ENCODE measurements at places on chromosomes 4 and X.

GRCh38 chr4:106629268-106629625 lies 260.7 kb upstream of the GIMD1 start:
- DNase-seq = no peak

DNA sequence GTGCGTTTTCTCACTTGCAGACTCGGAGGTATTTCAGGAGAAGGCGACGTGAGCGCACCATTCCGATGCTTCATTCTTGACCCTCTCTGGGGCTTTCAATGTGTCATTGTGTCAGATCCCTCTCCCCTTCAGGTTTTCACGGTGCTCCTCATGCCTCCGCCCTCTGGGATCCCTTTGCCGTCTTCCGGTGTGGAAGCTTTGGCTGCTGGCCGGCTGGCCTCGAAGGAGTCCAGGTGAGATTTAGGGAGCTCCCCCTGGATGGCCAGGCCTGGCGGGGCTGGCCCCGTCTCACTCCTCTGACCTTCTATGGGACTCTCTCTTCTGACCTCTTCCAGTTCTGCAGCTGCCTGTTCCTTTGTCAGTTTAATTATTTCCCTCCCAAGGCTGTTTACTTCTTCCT lies 12.9 kb downstream of the SOD3 start:
- no peak for DNase-seq

GRCh38 chrX:134741746-134742145 lies 83.5 kb upstream of the PLAC1 start:
- DNase-seq = no peak

DNA sequence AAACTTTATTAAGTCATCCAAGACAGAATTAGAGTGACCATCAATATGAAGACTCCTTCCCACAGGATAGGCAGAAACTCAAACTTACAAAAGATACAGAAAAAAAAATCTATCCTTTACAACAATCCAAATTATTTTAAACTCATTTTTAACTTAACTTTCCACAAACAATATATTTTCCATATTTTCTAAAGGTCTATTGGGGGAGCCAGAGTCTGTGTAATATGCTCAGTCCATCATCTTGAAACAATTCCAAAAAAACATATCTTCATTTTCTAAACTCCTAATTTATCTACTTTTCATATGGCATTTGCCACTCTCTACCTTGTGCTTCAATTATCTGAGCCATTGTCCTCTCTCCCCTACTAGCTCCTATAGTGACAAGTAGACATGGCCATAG lies 378.1 kb downstream of the PDGFC start:
- DNase-seq = no peak

DNA sequence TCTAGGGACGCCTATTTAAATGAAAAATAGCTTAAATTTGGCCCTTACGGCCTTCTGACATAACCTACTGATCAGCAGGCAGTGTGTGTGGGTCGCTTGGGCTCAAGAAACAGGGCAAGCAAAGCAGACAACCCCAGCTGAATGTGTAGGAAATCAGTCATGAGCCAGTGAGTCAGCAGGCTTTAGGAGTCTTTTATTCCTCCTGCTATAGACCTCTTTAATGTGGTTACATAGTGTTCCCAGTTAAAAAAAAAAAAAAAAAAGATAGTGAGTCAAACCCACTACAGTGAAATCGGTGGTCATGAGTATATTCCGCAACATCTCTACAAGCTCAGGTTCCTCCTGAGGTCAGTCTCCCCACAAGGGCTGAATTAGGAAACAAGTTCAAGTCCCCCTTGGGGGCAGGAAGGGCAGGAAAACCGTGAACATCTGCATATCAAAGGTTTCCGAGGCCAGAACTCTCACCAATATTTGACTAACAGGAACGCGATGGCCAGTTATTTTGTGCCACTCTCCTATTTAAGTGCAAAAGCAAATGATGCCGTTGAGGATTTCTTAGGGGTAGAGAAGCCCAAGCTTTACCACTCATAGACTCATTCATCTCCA lies 32.7 kb downstream of the ACSL1 start:
- DNase-seq = peak; percentile 7

DNA sequence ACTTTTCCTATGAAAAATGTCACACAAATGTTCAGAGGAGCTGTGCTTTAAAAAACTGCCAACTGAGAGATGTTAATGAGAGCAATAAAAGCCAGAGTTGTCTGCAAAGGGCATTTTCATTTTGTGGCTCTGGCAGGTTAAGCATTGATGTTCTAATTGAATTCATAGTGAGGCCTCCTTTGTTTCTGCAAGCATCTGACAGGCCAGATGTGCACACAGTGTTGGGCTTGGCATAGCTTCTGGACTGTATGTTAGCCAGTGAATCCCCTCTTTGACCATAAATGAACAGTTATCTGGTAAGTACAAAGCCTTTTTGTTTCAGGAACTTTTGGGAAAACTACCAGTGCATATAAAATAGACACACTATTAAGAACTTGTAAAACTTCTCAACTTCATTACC lies 81.9 kb downstream of the JADE3 start:
- DNase-seq = no peak

- DNase-seq = no peak
Observed at GRCh38 chr4:125833-126232, 1.5 kb downstream of the ZNF718 start.

GRCh38 chr4:168880811-168881595 lies 129.1 kb downstream of the CBR4 start:
- no peak for DNase-seq

GRCh38 chr4:10983268-10983667 lies 298.7 kb upstream of the CLNK start:
- DNase-seq = no peak

DNA sequence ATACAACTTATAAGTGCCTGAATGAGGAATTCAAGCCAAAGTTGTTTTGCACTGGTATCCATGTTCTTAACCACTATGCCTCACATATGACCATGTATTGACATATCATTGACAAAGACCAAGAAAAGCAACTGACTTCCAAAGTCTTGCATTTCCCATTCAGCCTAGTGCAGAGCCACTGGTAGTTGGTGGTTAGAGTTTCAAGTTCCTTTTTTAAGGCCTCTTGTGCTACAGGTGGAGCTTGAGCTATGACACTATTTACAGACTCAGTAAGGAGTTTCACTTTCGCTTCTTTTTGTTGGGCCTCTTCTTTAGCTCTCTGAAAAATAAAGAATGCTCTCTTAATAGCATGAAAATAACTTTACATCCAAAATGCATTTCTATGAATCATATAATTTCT lies 763.0 kb downstream of the DMD start:
- DNase-seq = no peak

GRCh38 chr4:73759357-73759756 lies 19.0 kb downstream of the CXCL8 start:
- DNase-seq = no peak

Data from activated CD8-positive, alpha-beta memory T cell treated with anti-CD3 and anti-CD28 coated beads for 1 hour (primary cell).